ENCODE measurements at places on chromosomes 16 and 17.

- peaks cover 17% of the 10 kb centered on the region for H3K4me1 ChIP-seq
- no peaks in the 10 kb centered on the region for H3K36me3 ChIP-seq
- peak overlapping the region; percentile 98 for H3K27ac ChIP-seq
- H3K4me3 ChIP-seq, result peak overlapping the region; percentile 64
These were observed 527 bp downstream of the EIF5A start for GRCh38 chr17:7307686-7308624.

- no peaks in the 10 kb centered on the region for H3K4me1 ChIP-seq
- H3K27ac ChIP-seq, result no peak overlapping the region
- no peak overlapping the region for H3K4me3 ChIP-seq
- DNase-seq, result no peak
These were observed 5.2 kb downstream of the IL21R start for GRCh38 chr16:27407133-27407532.

- H3K36me3 ChIP-seq, result no peaks in the 10 kb centered on the region
- no peak overlapping the region for H3K4me3 ChIP-seq
- H3K27me3 ChIP-seq, result no peaks in the 10 kb centered on the region
- no peak overlapping the region for H3K27ac ChIP-seq
- H3K4me1 ChIP-seq, result no peaks in the 10 kb centered on the region
These were observed 46.9 kb upstream of the HNF1B start for GRCh38 chr17:37791447-37792399.

DNA sequence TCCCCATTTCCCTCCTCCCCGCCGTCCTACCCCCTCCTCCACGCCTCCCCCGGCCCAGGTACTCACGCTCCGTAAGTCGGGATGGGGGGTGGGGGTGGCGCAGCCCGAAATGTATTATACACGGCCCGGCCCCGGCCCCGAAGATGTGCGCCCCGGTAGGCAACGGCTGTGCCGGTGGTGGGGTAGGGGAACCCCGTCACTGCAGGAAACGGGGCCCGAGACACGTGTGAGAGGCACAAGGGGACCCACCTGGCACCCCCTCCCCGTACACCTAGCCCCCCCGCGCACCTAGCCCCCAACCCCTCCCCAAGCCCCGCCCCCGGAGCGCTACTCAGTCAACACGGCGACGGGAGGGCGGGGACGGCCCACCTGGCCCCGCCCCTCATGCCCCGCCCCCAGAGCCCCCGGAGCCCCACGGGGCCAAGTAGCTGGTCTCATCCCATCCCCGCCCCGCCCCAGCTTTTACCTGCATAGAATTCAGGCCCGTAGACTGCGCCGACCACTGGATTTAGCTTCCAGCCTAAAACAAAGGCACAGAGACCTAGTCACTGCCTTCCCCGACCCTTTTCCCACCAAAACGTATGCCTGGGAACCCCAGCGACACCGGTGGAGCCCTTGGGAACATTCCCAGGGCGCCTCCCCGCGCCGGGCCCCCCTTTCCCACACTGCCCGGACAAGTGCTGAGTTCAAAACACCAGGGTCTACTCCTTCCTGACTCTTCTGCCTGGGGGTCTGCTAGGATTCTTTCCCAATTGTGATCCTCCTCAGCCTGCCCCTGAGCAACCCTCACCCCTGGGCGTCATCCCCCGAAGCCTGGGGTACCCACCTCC lies 22.8 kb downstream of the ENGASE start:
- no peaks in the 10 kb centered on the region for H3K4me1 ChIP-seq
- H3K36me3 ChIP-seq, result no peaks in the 10 kb centered on the region
- DNase-seq, result no peak
- H3K4me3 ChIP-seq, result no peak overlapping the region

DNA sequence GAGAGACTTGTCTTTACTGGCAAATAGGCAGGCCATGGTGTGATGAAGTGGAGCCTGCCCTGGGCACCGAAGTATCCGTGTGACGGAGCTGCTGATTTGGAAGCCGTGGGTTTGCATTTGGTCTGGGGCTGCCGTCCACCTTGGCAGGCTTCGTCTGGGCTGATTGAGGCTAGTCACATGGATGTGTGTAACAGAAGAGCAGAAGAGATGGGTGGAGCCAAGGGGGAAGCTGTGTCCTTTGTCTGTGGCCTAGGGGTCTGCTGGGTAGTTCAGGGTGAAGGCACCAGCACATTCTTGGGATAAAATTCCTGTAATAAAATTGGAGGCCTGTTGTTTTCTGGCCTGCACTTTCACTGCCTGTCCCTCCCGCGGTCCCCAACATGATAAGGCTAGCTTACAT lies 106.1 kb downstream of the AATF start:
- no peaks in the 10 kb centered on the region for H3K36me3 ChIP-seq
- H3K4me3 ChIP-seq, result no peak overlapping the region
- H3K27me3 ChIP-seq, result no peaks in the 10 kb centered on the region

All from uterus (tissue), 4 donors.